GM19239 (cell line): ENCODE measurements at places on chromosomes 12 and 14.

DNA sequence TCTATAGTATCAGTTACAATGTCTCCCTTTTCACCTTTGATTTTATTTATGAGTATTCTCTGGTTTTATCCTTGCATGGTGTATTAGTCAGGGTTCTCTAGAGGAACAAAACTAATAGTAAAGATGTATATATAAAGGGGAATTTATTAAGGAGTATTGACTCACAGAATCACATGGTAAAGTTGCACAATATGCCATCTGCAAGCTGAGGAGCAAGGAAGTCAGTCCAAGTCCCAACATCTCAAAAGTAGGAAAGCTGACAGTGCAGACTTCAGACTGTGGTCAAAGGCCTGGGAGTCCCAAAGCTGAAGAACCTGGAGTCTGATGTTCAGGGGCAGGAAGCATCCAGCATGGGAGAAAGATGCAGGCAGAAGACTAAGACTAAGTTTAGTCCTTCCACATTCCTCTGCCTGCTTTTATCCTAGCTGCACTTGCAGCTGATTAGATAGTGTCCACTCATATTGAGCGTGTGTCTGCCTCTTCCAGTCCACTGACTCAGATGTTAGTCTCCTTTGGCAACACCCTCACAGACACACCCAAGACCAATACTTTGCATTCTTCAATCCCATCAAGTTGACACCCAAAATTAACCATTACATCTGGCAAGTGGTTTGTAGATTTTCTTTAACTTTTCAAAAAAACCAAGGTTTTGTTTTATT, 308.0 kb upstream of the LMO3 start:
- DNase-seq = no peak

DNA sequence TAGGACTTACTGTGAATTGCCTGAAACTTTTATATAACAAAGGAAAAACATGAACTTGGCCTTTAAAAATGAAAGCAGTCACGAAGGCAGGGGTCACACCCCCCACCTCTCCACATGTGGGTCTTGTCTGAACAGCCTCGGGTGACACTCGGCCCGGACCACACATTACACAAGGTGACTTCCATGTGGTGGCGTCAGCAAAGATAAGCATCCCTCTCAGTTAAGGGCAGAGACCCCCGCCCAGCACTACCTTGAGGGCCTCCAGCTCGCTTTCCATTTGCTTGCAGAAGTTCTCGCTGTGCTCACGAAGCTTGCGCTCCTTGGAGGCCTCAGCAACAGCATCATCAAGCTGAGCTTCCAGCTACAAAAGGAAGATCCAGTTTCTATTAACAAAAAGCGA, 47.4 kb downstream of the AMN start:
- DNase-seq = no peak

- DNase-seq = no peak
These were observed 50.3 kb downstream of the HECTD4 start for GRCh38 chr12:112331886-112332285.

DNA sequence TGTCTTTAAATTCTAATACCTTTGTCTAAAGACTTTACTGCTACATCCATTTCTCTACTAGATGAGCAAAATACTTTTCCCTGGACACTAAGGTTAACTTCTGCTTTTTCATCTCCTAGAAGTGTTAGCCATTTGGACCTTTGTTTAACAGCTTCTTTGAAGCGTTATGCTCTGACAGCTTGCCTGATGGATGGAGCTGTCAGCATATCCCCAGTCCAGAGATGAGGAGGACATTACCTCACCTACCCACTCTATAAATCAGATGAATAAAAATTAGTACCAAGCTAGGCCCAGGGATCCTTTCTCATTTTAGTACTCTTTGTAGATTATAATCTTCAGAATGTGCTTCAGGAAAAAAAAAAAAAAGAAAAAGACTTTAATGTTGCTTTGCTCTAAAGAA, 222.7 kb downstream of the PELI2 start:
- DNase-seq = no peak

DNA sequence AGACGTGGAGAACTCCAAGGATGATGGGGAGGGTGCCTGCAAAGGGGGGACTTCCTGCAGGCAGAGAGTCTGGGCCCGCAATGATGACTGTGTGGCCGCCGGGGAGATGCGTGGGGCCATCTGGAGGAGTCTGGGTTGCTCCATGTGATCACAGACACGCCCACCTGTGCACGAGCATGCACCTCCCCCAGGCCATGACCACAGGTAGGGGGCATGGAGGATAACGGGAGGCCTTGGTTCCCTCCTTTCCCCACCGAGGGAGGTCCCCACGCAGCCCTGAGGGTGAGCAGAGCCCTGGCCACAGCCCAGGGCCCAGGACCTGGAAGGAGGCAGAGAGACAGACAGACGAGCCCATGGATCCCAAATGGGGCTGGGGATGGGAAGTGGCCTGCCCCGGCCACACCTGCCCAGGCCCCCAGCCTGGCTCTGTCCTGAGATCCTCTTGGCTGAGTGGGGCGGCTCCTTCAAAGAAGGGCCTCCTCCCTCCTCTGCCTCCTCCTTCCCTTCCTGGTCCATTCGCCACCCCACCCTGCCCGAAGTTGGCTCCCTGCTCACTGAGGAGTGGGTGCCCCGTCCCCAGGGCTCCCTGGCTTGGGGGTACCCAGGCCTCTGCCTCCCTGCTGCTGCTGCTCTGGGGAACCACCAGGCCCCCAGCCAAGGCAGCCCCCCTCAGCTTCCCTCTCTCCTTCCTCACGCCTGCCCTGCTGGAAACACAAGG, 138.2 kb downstream of the CALM1 start:
- no peak for DNase-seq

DNA sequence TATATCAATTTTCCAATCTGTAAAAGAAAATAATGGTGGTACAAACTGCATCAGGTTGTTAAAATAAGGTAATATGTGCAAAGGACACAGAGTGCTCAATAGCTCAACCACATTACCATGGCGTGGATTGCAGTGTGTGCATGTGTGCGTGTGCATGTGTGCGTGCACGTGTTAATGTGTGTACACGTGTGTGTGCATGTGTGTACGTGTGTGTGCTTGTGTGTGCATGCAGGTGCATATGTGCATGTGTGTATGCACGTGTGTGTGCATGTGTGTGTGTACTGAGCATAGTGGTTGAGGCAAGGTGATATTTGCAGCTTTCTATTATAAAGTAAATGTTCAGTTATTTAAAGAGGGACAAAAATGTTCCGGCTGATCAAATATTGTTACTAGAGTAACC, 115.6 kb downstream of the NT5DC3 start:
- no peak for DNase-seq

- DNase-seq = no peak
These were observed 514.1 kb downstream of the MED13L start for GRCh38 chr12:115763376-115763775.

DNA sequence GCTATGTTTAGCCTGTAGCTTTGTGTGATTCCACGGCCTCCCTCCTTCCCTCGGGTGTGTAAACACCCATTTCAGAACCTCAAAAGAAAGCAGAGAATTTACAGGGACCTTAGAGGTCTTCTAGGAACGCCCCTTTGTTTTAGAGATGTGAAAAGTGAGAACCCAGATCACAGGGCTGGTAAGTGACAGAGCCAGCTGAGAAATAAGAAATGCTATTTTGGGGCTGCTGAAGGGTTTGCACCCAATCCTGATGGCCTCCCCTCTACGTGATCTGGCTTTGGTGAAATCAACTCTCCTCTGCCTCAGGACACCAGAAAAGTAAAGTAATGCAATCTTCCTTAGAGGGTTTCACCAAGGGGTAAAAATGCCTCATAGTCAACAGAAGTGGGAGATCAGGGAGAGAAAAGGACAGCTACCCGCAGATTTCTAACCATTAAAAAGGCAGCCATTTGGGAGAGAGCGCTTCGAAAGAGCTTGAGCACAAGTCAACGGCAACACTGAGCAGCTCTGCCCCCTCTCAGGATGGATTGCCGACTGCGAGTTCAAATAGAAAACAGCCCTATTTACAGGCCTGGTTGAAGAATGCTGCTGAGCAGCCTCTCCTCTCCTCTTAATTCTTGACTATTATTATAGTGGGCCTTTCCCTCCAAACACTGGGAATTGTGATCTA, 78.5 kb upstream of the RASSF3 start:
- no peak for DNase-seq

DNA sequence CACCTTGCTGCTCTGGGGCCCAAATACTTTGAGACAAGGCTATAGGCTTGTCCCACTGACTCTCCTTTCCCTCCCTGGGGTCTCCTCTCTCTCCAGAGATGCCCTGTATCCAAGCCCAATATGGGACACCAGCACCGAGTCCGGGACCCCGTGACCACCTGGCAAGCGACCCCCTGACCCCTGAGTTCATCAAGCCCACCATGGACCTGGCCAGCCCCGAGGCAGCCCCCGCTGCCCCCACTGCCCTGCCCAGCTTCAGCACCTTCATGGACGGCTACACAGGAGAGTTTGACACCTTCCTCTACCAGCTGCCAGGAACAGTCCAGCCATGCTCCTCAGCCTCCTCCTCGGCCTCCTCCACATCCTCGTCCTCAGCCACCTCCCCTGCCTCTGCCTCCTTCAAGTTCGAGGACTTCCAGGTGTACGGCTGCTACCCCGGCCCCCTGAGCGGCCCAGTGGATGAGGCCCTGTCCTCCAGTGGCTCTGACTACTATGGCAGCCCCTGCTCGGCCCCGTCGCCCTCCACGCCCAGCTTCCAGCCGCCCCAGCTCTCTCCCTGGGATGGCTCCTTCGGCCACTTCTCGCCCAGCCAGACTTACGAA, 3.1 kb downstream of the NR4A1 start:
- no peak for DNase-seq

GRCh38 chr12:78384541-78384940, 480.0 kb upstream of the SYT1 start:
- no peak for DNase-seq

DNA sequence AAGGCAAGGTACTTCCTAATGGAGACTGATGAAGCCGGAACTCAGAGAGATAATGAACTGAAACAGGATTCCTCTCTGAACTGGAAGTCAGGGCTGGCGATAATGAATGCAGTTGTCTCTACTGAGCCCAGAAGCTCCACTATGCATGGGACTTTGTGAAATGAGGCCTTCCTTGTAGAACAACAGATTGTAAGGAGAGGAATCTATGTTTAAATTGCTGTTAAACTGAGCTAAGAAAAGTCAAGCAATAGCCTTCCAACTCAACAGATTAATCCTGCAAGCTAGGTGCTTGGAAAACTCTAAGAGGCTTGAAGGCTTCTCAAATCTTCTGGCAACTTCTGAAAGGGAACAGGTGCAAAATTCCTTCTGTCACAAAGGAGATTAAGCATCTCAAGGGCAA, 119.5 kb upstream of the ARHGAP5 start:
- no peak for DNase-seq
